Activated T-helper 17 cell treated with anti-CD3 and anti-CD28 coated beads, Interleukin-2, amount 50 U/mL, for 72 hours (primary cell): ENCODE measurements at places on chromosomes 4 and X. TPM values are rescaled to one million over a fixed set of nuclear protein-coding genes. Genes with fewer than 3 reads are reported as not detected.

DNA sequence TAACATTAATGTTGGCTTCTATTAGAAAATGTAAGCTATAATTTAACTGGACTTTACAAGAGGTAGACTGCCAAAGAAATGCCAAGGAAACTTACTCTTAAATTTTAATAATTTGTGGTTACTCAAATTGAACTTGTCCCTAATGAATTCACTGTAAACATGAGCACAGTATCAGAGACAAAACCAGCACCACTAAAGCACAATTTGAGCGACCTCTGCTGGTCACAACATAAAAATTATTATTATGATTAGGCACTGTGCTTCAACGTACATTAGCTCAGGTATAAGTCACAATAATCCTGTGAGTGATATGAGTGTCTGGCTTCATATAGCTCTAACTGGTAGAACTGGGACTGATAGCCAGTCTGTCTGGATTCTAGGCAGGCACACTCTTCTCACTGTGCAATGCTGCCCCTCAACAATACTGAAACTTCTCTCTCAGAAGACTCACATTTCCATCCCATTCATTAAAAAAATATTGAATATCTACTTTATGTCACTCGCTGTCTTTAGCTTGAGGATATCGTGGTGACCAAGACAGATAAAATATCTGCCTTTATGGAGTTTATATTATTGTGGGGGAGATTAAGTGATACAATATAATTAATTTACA, 8.0 kb downstream of the NUDT6 start:
- ATAC-seq: peak; percentile 66

DNA sequence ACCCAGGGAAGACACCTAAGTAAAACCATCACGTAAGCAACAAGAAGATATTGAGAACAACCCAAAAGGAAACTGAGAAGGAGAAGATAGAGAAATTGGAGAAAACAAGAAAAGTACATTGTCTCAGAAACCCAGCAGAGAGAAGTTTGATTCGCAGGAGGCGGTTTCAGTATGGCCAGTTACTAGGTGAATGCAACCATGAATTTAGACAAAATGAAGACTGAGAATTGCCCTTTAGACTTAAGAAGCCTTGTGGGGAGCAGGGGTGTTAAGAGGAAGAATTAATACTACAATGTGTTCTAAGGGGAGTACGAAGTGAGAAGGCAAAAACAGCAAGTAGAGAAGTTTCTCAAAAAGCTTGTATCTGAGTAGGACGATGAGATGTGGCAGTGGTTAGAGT, 229.3 kb upstream of the NEIL3 start:
- no peak for ATAC-seq

DNA sequence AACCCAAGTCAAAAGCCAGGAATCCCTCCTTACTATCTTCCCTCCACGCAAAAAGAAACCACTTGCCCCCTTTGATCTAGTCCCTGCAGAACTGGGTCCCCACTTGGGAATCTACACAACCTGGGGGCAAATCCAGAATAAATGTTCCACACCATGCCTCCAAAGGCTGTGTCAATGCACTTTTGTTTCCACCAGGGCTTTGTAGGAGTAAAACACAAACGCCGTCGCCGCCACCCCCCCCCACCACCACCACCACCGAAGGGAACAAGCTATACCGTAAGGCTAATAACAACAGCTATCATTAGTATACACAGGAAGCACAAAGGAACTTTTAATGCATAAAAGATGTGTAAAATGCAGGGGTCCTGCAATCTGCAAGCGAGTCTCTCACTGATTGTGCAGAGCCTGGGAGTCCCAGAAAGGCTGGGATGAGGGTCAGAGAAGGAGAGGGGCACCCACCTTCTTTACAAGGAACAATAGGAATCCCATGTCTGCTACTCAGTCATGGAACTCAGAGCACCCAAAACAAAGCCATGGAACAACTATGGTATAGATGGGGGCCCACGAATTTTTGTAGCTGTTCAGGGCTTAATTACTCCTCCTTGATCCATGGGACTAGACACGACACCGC, 13.2 kb downstream of the BCOR start:
- no peak for ATAC-seq

DNA sequence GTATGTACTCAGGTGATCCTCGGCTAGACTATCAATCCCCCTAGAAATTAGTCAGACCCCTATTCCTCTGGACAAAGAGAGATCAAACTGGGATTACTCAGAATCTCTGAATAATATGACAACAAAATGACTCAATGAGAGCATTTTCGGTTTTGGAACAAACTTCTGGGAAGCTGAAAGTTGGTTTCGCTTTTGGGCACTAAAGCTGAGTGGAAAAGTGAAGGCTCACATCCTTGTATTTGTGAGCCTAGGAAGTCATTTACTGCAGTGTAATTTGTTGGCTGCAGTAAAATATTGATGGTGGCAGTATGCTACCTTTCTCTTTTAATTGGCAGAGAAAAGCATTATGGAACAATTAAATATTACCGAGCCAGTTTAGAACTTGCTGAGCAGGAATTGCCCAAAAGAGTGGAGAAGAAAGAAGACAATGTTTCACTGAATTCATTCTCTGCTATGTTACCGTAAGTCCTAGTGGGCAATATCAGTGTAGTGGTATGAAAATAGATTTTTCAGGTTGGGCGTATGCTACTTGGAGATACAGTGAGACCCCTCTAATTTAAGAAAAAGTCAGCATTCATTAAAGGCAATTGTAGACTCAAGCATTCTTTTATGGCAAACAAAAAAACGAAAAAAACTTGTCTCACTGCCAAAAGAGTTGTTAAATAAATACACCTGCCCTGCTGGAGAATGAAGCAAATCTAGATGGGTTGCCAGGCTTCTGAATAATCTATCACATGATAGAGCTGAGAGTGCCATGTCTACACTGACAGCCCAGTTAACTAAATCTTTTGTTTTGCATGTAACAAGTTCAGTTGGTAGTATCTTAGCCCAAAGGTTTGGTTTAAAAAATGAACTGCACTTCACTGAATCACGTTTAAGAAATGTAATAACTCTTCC, 69.6 kb downstream of the AGTR2 start:
- no peak for ATAC-seq

DNA sequence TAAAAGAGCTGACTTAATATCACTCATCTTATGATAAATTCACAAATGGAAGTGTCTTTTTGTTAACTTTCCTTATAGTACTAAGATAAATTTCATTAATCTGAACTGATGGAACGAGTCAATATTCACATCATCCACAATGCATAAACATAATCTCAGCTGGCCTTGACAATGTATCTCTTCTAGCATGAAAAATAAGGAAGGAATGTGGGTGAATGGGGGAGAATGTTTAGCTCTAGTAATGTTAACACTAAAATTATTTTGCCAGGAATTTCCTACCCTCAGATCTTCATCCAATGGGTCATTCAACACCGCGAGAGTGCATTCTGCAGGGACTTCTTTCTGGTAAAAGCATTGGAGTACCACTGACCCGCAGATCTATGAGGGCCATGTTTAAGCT, 15.8 kb downstream of the TRPC3 start:
- no peak for ATAC-seq

DNA sequence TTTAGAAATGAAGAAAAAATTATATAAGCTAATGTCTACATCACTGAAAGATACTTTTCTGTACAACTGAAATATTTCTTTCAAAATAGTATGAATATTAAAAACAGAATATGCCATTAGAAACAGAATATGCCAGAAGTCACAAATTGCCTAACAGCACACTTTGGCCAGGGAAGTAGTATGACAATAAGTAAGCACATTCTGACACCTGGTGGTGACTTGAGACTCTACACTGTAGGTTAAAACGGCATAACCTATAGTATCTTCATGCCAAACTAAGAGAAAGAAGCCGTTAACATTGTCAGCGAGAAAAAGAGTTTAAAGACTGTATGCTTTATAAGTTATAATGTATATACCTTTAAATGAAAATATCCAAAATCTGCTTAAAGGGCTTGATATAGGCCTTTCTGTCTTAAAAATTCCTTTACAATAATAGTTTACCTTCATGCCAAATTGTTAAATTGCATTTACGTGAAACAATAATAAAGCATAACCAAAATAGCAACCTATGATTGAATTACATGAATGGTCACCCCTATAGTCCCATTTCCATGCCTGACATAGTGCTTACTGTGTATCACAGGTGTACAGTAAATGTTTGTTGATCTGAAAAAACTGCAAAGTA, 32.8 kb downstream of the FAM13A start:
- ATAC-seq: peak; percentile 93

DNA sequence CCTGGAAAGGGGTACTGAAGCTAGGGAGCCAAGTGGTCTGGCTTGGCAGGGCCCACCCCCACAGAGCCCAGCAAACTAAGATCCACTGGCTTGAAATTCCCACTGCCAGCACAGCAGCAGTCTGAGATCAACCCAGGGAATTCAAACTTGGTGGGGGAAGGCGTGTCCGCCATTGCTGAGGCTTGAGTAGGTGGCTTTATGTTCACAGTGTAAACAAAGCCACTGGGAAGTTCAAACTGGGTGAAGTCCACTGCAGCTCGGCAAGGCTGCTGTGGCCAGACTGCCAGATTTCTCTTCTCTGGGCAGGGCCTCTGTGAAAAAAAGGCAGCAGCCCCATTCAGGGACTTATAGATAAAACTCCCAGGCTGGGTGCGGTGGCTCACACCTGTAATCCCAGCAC, 58.9 kb downstream of the TFDP3 start:
- ATAC-seq: no peak

The AMTN gene
- not detected for total RNA-seq

DNA sequence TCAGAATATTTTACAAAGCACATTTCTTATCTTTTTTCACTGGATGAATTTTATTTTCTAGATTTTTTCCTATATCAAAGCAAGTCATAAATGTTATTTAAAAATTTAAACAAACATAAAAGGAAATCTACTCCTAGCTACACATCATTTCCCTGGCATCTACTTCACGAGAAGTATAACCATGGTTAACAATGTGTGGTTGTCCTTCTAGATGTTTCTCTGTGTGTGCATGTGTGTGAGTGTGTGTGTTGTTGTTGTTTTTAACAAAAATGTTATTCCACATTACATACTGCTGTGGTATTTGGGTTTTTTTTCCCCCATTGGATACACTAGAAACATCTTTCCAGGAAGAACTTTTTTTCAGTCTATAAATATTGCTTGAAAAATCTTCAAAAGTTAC, 103.1 kb downstream of the CHIC2 start:
- ATAC-seq: no peak

GRCh38 chr4:142776026-142776425, 70.1 kb downstream of the INPP4B start:
- no peak for ATAC-seq

DNA sequence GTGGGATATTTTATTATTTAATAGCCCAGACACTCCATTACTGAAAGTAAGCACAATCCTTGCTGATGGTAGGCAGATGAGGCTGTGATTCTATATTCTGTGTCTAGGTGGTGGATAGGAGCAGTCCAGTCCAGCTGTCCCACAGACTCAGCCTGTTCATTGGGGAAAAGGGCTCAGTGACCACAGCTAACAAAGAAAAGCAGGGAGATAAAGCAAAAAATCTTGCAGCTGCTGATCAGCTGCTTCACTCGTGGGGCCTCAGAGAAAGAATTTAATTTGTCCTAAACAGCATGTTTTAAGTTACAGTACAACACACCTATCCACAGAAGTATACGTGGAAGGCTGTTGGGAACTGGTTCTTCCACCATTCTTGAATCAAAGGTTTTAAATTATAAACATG, 40.7 kb upstream of the ANK2 start:
- ATAC-seq: no peak

- no peak for ATAC-seq
These were observed 74.8 kb upstream of the SMARCA5 start for GRCh38 chr4:143438710-143439109.

- no peak for ATAC-seq
These were observed 628.2 kb upstream of the GRIA3 start for GRCh38 chrX:122555925-122556324.

The PPP1R2C gene
- total RNA-seq: not detected
